GM23338 (cell line): ENCODE measurements at places on chromosomes 7 and 10. TPM values are rescaled to one million over a fixed set of nuclear protein-coding genes. Genes with fewer than 3 reads are reported as not detected.

DNA sequence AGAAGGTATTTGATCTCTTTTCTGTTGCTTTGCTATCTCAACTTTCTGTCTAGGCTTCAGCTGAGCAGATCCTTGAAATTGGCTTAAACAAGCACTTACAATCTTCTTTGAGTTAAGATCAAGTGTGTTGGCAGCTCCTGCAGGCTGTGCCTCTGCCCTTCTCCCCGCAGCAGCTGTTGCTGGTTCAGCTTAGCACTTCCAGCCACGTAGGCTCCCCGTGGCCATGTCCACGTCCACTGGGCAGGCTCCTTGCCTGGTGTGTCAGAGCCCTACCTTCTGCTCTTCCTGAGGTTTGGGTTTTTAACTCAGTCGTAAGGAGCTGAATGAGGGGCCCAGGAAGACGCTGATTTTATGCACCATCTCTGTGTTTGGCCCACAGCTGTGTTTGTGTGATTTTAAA is 47.2 kb downstream of the CAMK1D start:
- H3K4me3 ChIP-seq: no peak overlapping the region
- no peaks in the 10 kb centered on the region for H3K27me3 ChIP-seq
- no peak overlapping the region for H3K27ac ChIP-seq
- no peaks in the 10 kb centered on the region for H3K4me1 ChIP-seq
- H3K36me3 ChIP-seq: no peaks in the 10 kb centered on the region

DNA sequence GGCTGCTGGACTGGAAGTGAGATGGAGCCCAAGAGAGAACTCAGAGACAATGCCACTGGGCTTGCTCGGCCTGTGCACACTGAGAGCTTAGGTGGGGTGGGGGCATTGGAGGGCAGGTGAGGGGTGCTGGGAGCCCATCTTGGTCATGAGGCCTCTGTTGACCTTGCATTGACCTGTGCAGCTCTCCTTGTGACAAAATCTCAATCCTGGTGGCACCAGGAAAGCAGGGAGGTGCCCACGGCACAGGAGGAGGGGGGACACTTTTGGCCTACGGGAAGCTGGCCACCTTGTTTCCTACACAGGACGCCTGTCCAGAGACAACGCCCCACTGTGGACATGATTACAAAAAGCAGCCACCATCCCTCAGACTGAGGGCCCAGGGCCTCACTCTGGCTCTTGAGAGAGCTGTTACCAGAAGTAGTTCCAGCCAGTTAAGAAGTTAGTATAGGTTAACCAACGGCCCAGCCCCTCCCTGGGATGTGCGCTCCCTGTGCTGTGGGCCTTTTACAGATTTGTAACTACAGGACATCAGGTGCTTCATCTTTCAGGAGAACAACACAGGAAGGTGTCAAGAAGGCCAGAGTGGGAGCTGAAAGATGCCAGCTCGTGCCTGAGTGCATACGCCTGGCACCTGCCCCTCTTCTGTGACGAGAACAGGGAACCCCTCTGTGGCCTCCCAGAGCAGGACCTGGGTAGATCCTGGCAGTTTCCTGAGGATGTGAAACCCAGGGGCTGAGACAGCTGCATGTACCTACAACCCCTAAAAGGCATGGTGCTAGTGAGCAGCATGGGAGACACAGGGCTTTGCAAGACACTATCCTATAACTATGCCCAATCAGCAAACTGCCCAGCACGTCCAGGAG is 10.3 kb downstream of the PKD1L1 start:
- no peaks in the 10 kb centered on the region for H3K27me3 ChIP-seq
- H3K4me1 ChIP-seq: peaks cover 18% of the 10 kb centered on the region
- no peak overlapping the region for H3K27ac ChIP-seq
- H3K36me3 ChIP-seq: no peaks in the 10 kb centered on the region

SLC18A3 gene
- 0.12 TPM in 1 of 2 replicates, not detected in the other for total RNA-seq

- no peaks in the 10 kb centered on the region for H3K4me1 ChIP-seq
- no peaks in the 10 kb centered on the region for H3K36me3 ChIP-seq
- no peak overlapping the region for H3K4me3 ChIP-seq
- no peak for DNase-seq
- H3K27me3 ChIP-seq: no peaks in the 10 kb centered on the region
- no peak overlapping the region for H3K27ac ChIP-seq
These were observed 114.6 kb downstream of the DNAJC1 start for GRCh38 chr10:21888959-21889358.

DNA sequence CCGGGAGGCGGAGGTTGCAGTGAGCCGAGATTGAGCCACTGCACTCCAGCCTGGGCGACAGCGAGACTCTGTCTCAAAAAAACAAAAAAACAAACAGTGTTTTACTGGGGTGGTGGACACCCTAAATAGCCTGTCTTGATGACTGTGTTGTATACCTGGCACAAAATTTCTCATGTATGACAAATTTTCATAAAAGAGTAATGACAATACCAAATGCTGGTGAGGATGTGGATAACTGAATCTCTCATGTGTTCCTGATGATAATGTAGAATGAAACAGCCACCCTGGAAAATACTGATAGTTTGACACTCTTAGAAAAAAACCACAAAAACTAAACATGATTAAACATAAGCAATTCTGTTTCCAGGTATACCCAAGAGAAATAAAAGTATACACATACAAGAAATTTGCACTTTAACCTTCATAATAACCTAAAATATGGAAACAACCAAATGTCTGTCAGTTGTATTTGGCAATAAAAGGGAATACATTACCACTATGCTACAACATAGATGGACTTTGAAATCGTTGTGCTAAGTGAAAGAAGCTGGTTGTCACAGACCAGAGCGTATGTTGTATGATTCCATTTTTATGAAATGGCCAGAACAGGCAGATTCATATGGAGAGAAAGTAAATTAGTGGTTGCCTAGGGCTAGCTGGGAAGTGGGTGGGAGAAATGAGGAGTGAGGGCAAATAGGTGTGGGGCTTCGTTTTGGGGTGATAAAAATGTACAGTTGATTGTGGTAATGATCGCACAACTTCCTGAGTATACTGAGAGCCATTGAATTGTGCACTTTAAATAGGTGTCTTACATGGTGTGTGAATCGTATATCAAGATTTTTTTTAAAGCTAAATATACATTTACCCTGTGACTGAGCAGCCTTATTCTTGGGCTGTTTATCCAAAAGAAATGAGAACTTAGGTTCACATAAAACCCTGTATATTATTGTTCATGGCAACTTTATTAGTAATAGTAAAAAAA is 12.5 kb downstream of the WDR37 start:
- no peak for DNase-seq
- H3K4me1 ChIP-seq: no peaks in the 10 kb centered on the region; the same call in 1 of the 2 replicates
- no peak overlapping the region for H3K27ac ChIP-seq

DNA sequence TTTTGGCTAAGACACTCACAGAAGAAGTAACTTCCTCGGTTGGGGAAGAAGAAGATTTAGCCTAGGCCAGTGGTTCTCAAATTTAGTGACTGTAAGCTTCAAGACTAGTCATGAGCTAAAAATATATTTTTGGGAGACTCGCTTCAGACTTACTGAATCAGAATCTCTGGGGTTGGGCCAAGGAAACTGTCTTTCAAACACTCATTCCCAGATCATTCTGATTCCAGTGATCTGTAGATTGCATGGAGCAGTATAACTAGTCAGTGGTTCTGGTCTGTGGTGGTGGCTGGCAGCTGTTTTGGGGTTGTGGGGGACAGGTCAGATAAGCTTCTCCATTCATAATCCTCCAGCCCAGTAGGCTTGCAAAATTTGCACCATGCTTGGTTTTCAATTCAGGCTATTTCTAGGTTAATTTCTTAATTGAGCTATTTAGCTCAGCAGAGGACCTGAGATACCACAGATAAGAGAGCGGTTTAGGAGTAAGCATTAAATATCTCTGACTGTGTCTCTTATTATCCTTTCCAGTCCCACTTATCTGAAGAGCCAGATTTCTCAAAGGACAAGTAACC is 3.8 kb upstream of the KAT6B start:
- H3K4me1 ChIP-seq: peaks cover 14% of the 10 kb centered on the region
- H3K4me3 ChIP-seq: no peak overlapping the region
- DNase-seq: no peak

DNA sequence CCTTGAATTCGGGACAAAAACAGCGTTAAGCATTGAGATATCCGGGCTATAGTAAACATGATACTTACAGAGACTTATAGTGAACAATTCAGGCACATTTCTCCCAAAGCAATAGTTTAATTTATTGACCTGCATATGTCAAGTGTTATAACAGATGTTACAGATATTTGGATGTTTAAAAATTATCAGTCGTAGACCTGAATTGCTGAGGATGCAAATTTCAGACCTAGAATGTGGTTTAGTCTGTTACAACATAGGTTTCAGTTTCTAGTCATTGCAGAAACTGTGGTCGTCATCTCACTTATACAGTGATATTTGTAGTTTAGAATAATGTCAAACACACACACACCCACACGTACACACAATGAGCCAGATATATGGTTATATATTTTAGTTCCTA is 85.2 kb downstream of the VTI1A start:
- H3K4me1 ChIP-seq: peaks cover 2% of the 10 kb centered on the region; the same call in 1 of the 2 replicates
- no peak overlapping the region for H3K4me3 ChIP-seq
- no peaks in the 10 kb centered on the region for H3K27me3 ChIP-seq

GRCh38 chr7:91683823-91684222 is 196.7 kb downstream of the MTERF1 start:
- H3K27ac ChIP-seq: no peak overlapping the region
- 0 out of 2 replicates have a peak, but pooled peaks cover 4% of the 10 kb centered on the region for H3K36me3 ChIP-seq
- no peaks in the 10 kb centered on the region for H3K4me1 ChIP-seq
- no peak overlapping the region for H3K4me3 ChIP-seq

CPED1 gene
- total RNA-seq: 0.17 and 0.23 TPM in 2 replicates

- H3K27me3 ChIP-seq: no peaks in the 10 kb centered on the region
- H3K27ac ChIP-seq: peak within 1 kb of the TSS; percentile 98
- no peaks in the 10 kb centered on the region for H3K36me3 ChIP-seq
- H3K4me3 ChIP-seq: peak within 1 kb of the TSS; percentile 71
These were observed at the start of gene ARL5B for GRCh38 chr10:18659125-18659818. Gene ARL5B, plus strand, starts transcription at chr10:18659431. Its CDS starts 207 bp downstream, at chr10:18659638.
